ENCODE measurements at places on chromosomes 5 and 9. TPM values are rescaled to one million over a fixed set of nuclear protein-coding genes. Genes with fewer than 3 reads are reported as not detected.

Gene SPINK13
- not detected for total RNA-seq

Gene PCDHAC2
- total RNA-seq: 0.73 TPM

Gene LCN15
- total RNA-seq: not detected

Gene SLC22A4
- total RNA-seq: 13.5 TPM

Gene ACOT12
- total RNA-seq: not detected

Gene SOWAHA
- not detected for total RNA-seq

Gene LPAR1
- 155 TPM for total RNA-seq

Gene ZNF354B
- total RNA-seq: 11.2 TPM

Gene PDE8B
- under 0.01 TPM for total RNA-seq

Gene PCA3
- total RNA-seq: not detected

Gene PRSS3
- total RNA-seq: not detected

Gene OLFML2A
- total RNA-seq: 47.6 TPM

Gene ELAVL2
- total RNA-seq: under 0.01 TPM

Gene SLC25A2
- total RNA-seq: 1.9 TPM

Gene GPX3
- total RNA-seq: 31.2 TPM

Gene OLFM1
- 0.85 TPM for total RNA-seq

Gene PTGER4
- 29.9 TPM for total RNA-seq

Gene PCDHB3
- 1.2 TPM for total RNA-seq

Gene NKD2
- not detected for total RNA-seq

Gene PCDH12
- 0.24 TPM for total RNA-seq

Gene ADGRD2
- total RNA-seq: not detected

Gene EMB
- 6.8 TPM for total RNA-seq

Gene FRMD3
- 2.8 TPM for total RNA-seq

Gene TENT4A
- 15.7 TPM for total RNA-seq

Gene NR5A1
- not detected for total RNA-seq

Gene APBA1
- total RNA-seq: 11.5 TPM

Gene SMC2
- total RNA-seq: 6.3 TPM

Gene ABO
- not detected for total RNA-seq

Gene C7
- not detected for total RNA-seq

Gene CCDC192
- not detected for total RNA-seq

Gene ELP1
- 19.6 TPM for total RNA-seq

Gene ANXA2R
- 3.6 TPM for total RNA-seq

Gene SPAG8
- total RNA-seq: 0.49 TPM

Gene SLC6A3
- not detected for total RNA-seq

Gene CD14
- total RNA-seq: 6.3 TPM

Gene C5orf22
- total RNA-seq: 27.3 TPM

Gene OTULINL
- 0.49 TPM for total RNA-seq

Gene DAB2
- total RNA-seq: 520 TPM

Gene LECT2
- not detected for total RNA-seq

Gene SLC25A48
- total RNA-seq: not detected

Gene CCDC183
- total RNA-seq: 0.73 TPM

Gene QSOX2
- total RNA-seq: 10.9 TPM

Gene FAM81B
- not detected for total RNA-seq

All from hair follicle dermal papilla cell (primary cell).